Stimulated activated CD8-positive, alpha-beta memory T cell treated with anti-CD3 and anti-CD28 coated beads, Interleukin-12 subunit alpha, Interleukin-12 subunit beta, amount 100 ng/mL, for 1 hour (primary cell): ENCODE measurements at places on chromosomes 7 and 10.

- no peak for DNase-seq
These were observed 11.3 kb downstream of the SLC16A9 start for GRCh38 chr10:59698326-59698725.

- DNase-seq, result no peak
These were observed 41.8 kb downstream of the NCAPG2 start for GRCh38 chr7:158662610-158663427.

DNA sequence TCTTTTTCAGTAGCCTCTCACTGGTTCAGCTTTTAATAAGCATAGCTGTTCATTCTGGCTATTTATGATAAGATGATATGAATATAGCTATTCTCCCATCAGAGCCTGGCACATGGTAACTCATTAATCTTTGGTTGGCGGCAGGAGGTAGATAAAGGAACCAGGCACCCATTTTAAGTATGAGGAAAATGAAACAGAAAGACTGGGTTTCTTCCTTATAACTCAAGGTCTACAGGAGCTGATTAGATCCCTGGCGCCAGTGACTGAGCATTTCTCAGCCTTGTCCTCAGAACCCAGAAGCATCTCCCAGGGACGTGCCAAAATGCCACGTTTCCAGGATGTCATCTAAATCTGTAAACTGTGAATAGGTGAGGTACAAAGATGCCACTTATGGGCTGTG is 141.9 kb downstream of the TCF7L2 start:
- DNase-seq, result no peak

GRCh38 chr7:158237672-158238335 is 349.8 kb downstream of the PTPRN2 start:
- no peak for DNase-seq

DNA sequence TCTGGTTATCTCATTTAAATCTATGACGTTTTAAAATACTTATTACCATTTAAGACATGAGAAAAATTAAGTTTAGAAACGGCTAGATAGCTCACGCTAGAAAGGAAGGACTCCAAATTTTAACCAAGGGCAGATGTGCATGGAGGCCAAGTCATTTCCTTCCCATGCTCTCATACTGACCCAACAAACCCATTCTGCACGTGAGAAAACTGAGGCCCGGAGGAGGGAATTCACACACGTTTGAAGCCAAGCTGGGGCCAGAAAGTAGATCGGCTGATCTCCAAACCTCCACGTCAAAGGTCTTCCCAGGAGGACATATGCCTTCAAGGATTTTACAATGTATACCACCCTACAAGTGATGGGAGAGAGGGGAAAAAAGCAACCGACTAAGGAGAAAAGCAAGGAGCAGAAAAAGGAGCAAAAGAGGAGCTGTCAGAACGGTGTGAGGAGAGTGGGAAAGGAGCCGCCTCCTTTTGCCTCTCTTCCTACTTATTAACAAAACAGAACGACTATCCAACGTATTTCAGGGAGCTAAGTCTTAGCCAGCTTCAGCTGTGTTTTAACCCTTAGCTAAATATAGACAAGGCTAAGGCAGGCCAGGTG is 645 bp upstream of the SIRT1 start:
- no peak for DNase-seq

GRCh38 chr7:92681633-92682032 is 91.4 kb upstream of the FAM133B start:
- no peak for DNase-seq

- no peak for DNase-seq
These were observed 2.2 kb upstream of the ATP6V1F start for GRCh38 chr7:128860158-128861073.

DNA sequence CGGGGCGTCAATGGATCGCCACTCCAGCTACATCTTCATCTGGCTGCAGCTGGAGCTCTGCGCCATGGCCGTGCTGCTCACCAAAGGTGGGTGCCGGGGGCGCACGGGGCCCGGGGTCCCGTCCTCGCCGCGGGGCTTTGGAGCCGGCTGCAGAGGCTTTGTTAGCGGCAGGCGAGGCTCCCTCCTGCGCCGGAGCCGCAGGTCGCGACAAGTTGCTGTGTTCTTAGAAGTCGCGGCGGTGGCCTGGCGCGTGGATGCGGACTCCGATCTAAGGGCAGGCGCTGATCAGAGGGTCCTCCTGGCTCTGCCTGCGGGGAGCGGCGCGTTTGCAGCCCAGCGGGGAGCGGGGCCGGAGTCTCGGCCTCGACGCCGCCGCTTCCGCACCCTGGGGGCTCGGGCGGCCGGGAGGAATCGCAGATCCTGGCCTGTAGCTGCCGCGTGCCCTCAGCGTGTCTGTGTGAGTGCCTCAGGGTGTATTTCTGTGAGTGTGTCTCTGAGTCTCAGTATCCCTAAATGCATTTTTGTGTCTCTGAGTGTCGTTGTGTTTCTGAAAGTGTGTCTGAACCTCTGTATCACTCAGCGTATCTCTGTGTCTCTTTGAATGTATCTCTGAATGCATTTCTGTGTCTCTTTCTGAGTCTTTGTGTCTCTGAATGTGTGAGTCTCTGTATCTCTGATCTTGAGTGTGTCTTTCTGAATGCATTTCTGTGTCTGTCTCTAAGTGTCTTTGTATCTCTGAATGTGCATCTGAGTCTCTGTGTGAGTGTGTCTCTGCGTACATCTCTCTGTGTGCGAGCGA is 766 bp downstream of the BAMBI start:
- no peak for DNase-seq

- DNase-seq, result no peak
These were observed 11.7 kb downstream of the MAT1A start for GRCh38 chr10:80277567-80278250.

GRCh38 chr7:157961731-157962457 is 625.1 kb downstream of the DNAJB6 start:
- no peak for DNase-seq

DNA sequence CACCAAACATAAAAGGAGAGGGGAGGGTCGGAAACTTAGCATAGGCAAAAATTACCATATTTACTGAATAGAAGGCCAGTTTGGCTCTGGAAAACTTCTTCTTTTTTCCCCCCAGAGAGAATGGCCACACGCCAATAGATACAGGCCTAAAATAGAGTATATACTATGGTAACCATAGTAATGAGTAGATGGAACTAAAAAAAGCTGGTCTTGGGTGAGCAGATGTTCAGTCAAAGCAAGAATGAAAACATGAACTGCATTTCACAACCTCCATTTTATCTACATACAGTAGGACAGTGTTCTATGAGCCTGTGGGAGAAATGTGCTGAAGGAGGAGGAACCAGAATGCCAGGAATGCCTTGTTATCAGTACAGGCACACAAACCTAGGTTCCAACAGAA is 141.7 kb upstream of the SEMA3A start:
- DNase-seq, result no peak

GRCh38 chr7:29843093-29843492 is 36.8 kb downstream of the WIPF3 start:
- no peak for DNase-seq

DNA sequence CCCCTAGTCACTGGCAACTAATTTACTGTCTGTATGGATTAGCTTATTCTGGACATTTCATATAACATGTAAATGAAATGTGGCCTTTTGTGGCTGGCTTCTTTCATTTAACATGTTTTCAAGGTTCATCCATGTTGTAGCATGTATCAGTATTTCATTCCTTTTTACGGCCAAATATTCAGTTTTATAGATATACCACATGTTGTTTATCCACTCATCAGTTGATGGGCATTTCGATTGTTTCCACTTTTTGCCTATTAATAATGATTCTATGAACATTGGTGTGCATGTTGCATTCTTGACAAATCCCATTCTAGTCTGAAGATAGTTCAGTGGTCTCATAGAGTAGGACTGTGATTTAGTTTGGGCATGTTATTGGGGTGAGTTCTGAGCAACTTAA is 12.6 kb downstream of the CNNM2 start:
- DNase-seq, result no peak

DNA sequence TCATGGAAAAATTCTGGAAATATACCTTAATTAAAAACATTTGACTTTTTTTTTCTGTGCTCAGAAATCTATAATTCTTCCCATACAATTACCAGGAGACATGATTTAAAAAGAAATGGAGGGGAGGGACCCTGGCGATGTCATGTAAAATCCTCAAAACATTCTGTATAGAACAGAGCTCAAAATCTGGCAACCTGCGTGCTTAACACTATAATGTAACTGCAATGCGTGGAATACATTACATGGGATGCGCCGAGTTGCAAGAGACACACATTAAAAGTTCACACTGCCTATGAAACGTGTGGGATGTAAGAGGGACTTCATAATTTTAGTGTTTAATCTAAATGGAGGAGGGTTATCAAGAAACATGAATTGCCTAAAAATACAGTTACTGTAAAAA is 215.0 kb downstream of the GLI3 start:
- no peak for DNase-seq

GRCh38 chr7:5477723-5478531 is 54.3 kb upstream of the TNRC18 start:
- DNase-seq, result no peak

- no peak for DNase-seq
These were observed 10.6 kb downstream of the INTS1 start for GRCh38 chr7:1493571-1493970.

GRCh38 chr10:11530806-11531205 is 80.6 kb downstream of the USP6NL start:
- no peak for DNase-seq

GRCh38 chr7:133587903-133588302 is 335.0 kb downstream of the EXOC4 start:
- no peak for DNase-seq

DNA sequence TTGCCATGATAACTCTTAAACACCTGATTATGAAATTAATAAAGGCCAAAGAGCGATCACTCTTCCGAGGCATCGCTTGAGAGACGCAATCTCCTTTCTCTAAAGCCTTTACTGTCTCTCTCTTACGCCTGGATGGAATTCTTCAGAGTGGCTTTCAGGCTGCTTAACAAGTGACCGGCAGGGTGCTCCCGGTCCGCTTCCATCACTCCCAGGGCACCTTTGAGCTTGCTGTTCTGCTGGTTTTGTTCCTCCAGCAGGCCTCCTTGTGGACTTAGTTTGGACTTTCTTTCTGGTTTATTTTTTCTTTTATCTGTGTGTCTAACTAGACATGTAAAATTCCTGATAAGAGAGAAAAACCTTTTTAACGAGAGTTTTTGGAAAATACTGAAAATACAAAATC is 60.9 kb downstream of the MRPL32 start:
- no peak for DNase-seq

- DNase-seq, result no peak
These were observed 68.9 kb upstream of the FOXK1 start for GRCh38 chr7:4612939-4613841.

DNA sequence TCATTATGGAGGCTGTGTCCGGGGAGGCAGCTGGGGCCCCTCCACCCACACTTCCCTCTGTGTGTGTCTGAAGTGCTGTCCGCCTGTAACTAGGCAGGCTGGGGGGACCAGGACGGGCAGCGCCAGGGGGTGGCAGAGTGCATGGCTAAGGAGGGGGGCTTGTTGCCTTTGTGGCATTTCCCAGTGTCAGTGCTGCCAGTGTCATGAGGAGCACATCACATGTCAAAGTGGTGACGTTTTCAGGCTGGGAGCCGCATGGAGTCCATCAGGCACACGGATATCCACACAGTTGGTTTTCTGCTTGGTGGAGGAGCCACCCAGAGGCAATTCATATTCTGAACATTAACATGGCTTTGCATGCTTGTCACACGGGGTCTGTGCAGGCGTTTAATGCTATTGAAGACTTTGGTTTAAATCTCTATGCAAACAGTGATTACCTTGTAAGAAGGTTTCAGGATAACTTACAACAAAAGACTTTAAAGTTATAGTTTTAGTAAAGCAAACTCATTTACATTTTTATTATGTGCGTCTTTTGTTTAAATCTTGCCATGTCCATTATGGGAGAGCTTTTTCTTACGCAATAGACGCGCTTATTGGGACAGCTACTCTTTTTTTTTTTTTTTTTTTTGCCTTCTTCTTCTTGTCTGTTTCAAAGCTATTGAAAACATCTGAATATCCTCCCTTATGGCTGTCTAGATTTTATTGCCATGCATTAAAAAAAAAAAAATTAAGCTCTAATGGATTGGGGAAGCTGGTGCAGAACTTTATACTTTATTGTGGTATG is 52.9 kb downstream of the C10orf67 start:
- no peak for DNase-seq

- no peak for DNase-seq
These were observed 63.7 kb upstream of the PDK4 start for GRCh38 chr7:95660023-95660434.

- DNase-seq, result no peak
These were observed 131.8 kb upstream of the WDR11 start for GRCh38 chr10:120719333-120719732.

GRCh38 chr10:71300555-71301370 is 18.3 kb upstream of the SLC29A3 start:
- DNase-seq, result no peak

DNA sequence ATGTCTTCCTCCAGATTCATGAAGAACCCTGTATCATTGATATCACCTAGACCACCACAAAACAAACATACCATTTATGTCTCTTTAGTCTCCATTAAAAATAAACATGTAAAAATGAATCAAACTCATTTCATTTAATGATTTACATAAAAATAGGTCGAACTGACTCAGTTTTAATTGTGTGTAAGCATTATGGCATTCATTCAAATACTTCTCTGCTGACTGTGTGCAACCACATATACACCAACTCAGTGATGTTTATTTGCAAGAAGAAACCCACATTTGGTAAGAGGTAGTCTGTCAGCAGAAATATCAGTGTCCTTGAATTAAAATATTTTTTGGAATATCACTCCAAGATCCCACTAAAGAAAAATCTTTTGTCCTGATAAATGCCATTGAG is 30.5 kb downstream of the ABCB1 start:
- DNase-seq, result no peak

GRCh38 chr10:1291178-1292090 is 235.2 kb downstream of the WDR37 start:
- DNase-seq, result no peak

DNA sequence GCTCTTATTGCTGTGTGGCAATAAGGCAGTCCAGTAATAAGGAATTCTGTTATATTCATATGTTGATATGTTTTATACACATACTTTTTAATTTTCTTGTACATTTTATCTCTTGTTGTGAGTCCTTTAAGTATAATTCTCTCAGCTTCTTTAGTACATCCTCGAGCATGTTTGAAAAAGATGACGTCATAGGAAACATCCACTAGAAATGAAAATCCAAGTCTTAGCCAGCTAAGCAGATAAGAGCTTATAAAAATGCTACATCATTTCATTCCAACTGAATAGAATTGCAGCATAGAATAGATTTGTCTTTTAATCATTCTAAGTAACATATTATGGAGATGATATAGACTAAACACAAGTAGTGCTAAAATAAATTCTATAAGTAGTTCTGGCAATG is 283.7 kb upstream of the FZD1 start:
- no peak for DNase-seq

- no peak for DNase-seq
These were observed 42.1 kb upstream of the TMEM196 start for GRCh38 chr7:19815546-19815945.
